Peyer's patch (tissue), 4 donors: ENCODE measurements at places on chromosomes 1 and 21.
A peak's percentile ranks its signal among the peaks of the same experiment; 100 is the strongest.

GRCh38 chr21:27954543-27955165 lies 987.8 kb upstream of the ADAMTS5 start:
- no peak for DNase-seq
- H3K4me3 ChIP-seq = no peak overlapping the region
- H3K27me3 ChIP-seq = no peaks in the 10 kb centered on the region
- no peaks in the 10 kb centered on the region for H3K36me3 ChIP-seq

DNA sequence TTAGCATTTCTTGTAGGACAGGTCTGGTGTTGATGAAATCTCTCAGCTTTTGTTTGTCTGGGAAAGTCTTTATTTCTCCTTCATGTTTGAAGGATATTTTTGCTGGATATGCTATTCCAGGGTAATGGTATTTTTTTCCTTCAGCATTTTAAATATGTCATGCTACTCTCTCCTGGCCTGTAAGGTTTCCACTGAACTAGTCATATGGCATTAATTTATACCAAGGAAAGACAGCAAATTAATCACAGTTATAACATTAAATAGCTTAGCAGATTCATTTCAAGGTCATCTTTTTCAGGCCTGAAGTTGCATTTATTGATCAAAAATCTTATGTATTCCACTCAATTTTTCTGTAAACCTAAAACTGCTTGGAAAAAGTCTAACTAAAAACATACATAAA lies 54.9 kb downstream of the AK5 start:
- H3K4me3 ChIP-seq = no peak overlapping the region
- no peaks in the 10 kb centered on the region for H3K27me3 ChIP-seq
- no peak for DNase-seq
- H3K36me3 ChIP-seq = no peaks in the 10 kb centered on the region
- no peaks in the 10 kb centered on the region for H3K4me1 ChIP-seq

GRCh38 chr1:212034516-212035122 lies 738 bp downstream of the INTS7 start:
- no peaks in the 10 kb centered on the region for H3K36me3 ChIP-seq
- no peaks in the 10 kb centered on the region for H3K27me3 ChIP-seq
- H3K27ac ChIP-seq = peak overlapping the region; percentile 87
- no peak for DNase-seq

DNA sequence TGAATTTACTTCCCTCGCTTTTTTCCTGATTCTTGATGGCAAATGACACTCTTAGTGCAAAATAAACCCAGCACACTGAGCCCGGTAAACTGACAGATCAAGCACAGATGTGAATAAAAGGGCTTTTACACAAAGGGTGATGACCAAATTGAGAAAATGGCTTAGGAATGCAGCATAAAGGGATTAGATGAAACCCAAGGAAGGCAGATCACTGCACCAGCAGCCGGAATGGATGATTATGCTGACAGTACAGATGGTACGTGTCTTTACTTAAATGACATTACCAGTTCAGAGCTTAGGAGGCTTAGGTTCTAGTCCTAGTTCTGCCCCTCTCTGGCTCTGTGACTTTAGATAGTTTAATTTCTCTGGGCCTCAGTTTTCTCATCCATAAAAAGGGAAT lies 12.0 kb downstream of the PKP1 start:
- H3K4me3 ChIP-seq = no peak overlapping the region
- no peak overlapping the region for H3K27ac ChIP-seq
- H3K4me1 ChIP-seq = peaks cover 24% of the 10 kb centered on the region
- no peak for DNase-seq
- no peaks in the 10 kb centered on the region for H3K36me3 ChIP-seq
- no peaks in the 10 kb centered on the region for H3K27me3 ChIP-seq

- no peak for DNase-seq
- H3K4me1 ChIP-seq = no peaks in the 10 kb centered on the region
- no peaks in the 10 kb centered on the region for H3K36me3 ChIP-seq
- H3K4me3 ChIP-seq = no peak overlapping the region
- no peak overlapping the region for H3K27ac ChIP-seq
- no peaks in the 10 kb centered on the region for H3K27me3 ChIP-seq
These were observed 63.6 kb upstream of the GNG12 start for GRCh38 chr1:67896826-67897225.

GRCh38 chr1:201649761-201650622 lies 111.1 kb downstream of the NAV1 start:
- DNase-seq = no peak
- no peaks in the 10 kb centered on the region for H3K27me3 ChIP-seq
- no peaks in the 10 kb centered on the region for H3K36me3 ChIP-seq
- H3K4me3 ChIP-seq = peak overlapping the region; percentile 37
- H3K4me1 ChIP-seq = no peaks in the 10 kb centered on the region

GRCh38 chr1:14659913-14660312 lies 61.4 kb downstream of the KAZN start:
- no peak overlapping the region for H3K4me3 ChIP-seq
- H3K4me1 ChIP-seq = no peaks in the 10 kb centered on the region
- no peaks in the 10 kb centered on the region for H3K36me3 ChIP-seq
- no peaks in the 10 kb centered on the region for H3K27me3 ChIP-seq
- DNase-seq = no peak
- H3K27ac ChIP-seq = no peak overlapping the region
